ENCODE measurements at places on chromosomes 7 and 10. TPM values are rescaled to one million over a fixed set of nuclear protein-coding genes. Genes with fewer than 3 reads are reported as not detected.

Gene TEX47
- not detected for total RNA-seq

- DNase-seq, result no peak
These were observed 534.8 kb upstream of the MGMT start for GRCh38 chr10:128932071-128932820.

Gene HMX3
- total RNA-seq, result 0.20 TPM

GRCh38 chr10:73893426-73893825, 17.5 kb upstream of the PLAU start:
- no peak for DNase-seq

DNA sequence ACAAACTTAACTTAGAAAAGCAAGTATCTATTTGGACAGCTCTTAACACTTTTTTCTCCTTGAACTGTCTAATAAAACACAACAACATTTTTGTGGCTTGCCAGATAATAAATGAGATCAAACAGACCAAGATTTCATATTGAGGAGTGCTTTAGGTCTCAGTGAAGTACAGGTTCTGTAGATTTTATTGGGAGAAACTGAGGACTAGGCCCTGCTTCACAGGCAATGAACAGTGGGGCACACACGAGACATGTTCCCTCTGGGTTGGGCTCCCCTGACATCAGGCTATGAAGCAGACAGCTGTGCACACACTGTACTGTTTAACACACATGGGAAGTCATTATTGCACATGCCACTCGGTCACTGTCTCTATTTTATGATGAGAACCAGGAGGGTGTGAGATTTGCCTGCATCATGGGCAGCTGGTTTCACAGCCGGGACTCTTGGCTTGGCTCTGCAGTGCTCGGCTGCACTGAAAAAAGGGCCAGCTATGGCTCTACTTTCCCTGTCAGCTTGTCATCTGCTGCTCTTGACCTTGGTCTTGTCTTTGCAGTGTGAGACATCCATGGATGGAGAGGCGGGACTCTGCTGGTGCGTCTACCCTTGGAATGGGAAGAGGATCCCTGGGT, 4.2 kb downstream of the IGFBP1 start:
- no peak for DNase-seq

Gene SHH
- 17.1 TPM for total RNA-seq

Gene CLRN3
- 25.1 TPM for total RNA-seq

GRCh38 chr7:83655951-83656556, 7.1 kb upstream of the SEMA3E start:
- DNase-seq, result no peak

- DNase-seq, result no peak
These were observed 118.7 kb downstream of the PARD3 start for GRCh38 chr10:34696423-34696822.

DNA sequence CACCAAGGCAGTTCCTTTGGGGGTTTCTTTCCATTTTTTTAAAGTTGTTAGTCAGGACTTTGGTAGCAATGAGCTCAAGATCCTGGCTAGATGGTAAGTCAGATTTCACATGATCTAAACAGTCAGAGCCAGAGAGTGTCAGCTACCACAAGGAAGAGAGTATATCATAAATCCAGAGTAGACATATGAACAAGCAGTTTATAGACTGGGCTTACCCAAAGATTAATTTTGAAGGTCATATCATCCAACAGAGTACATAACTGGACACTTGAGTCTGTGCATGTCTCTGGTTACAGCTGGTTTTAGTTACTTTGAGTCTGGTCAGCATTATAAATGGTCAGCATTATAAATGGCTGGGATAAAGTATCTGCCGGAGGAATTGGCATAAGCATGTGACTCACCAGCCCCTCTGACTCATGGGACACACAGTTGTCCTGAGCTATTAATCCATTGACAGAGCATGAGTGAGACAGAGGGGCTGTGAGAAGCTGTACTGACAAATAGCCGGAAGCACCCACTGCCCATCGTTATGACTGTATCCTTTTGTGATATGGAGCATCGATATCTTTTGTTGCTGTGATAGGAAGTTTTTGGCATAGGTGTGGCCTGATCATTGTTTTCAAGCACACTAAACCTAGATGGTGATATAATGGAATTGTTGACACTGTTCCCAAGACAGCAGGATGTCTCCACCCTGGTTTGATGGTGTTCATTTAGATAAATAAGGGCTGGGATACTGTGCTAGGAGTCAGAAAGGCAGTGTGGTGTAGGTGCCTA, 19.3 kb downstream of the PPP1R3C start:
- no peak for DNase-seq

- no peak for DNase-seq
These were observed 245.6 kb upstream of the ETV1 start for GRCh38 chr7:14235056-14235455.

DNA sequence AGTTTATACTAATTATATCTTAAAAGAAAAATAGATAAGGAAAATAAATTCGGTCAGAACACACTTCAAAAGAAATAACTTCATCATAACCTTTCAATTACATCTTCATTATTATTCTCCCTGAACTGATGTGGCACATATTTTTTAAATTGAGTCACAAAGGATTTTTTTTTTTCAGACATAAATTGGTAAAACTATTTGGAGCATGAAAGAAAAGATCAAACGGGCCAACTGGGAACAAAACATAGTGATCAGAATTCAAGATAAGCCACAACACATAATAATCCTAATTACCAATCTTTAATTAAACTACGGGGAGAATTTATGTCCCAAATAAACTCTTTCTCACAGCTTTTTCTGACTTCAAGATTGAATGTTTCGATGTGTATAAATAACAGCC, 258.2 kb upstream of the MAGI2 start:
- no peak for DNase-seq

DNA sequence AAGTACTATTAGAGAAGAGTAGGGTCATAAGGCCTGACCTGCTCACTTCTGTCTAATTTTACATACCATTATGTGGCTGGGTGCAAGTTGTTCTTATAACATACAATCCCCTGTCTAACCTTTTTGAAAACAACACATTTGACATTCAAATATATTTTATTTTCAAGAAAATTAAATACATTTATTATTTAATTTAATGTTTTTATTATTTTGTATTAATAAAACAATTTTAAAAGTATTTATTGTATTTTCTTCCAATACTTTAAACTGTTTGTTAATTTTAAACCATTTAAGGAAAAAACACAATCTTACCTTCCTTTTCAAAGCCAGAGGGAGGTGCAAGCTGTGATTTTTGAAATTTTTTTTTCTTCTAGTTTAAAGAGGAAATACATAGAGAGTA, 232.8 kb downstream of the KCND2 start:
- no peak for DNase-seq

Gene GIMAP1
- total RNA-seq, result 1.4 TPM

DNA sequence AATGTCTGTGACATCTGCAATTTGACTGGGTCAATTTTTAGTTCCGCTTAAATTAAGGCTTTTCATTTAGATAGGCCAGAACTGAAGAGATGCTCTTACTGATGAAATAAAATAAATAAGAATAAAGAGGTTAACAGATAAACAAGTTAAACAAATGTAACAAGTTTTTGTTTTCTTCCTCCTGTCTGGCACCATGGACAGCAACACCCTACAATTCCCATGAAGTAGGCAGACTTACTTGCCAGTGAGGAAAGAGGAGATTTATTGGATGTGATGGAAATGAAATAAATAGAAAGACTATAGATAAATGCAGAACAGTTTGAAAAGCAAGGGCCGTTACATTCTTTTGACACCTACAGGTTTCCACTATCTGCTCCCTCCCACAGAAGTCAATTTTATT, 118.5 kb downstream of the AMPH start:
- DNase-seq, result no peak

GRCh38 chr7:148575640-148576411, 14.7 kb upstream of the C7orf33 start:
- peak; percentile 68 for DNase-seq

- peak; percentile 66 for DNase-seq
These were observed at the start of gene COL26A1 for GRCh38 chr7:101362334-101363195. TSS of gene COL26A1 (plus strand) at chr7:101362875. CDS start at chr7:101363033, 158 bp downstream.

Measured in left lobe of liver (tissue), 2 donors.